ENCODE measurements at places on chromosomes 3 and 15.

DNA sequence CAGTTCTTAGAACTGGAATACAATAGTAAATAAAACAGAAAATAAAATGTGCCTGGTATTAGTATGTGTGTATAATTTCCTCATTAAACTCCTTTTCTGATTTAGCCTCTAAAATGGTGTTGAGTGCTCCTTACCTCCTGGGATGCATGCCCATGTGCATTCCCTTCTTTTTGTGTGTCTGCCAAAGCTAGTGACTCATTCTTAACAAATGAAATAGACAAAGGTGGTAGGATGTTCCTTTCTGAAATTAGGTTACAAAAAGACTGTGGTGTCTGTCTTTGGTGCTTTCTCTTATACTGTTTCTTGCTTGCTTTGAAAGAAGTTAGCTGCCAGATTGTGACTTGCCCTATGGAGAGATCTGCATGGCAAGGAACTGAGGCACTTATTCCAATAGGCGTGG, 623.7 kb downstream of the GRM7 start:
- DNase-seq: no peak

DNA sequence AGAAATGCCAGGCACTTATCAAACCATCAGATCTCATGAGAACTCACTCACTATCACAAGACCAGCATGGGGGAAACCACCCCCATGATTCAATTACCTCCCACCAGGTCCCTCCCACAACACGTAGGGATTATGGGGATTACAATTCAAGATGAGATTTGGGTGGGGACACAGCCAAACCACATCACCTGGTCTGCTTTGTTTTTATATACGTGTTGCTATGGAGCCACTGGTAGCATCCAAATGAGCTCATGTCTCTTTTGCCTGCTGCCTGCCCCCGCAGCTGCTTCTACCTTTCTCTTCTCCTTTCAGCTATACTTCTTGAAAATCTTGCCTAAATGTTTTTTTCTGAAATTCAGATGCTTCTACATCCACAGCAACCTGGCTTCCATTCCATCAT, 26.8 kb upstream of the PCOLCE2 start:
- no peak for DNase-seq

- DNase-seq: peak; percentile 97
Measured at GRCh38 chr15:66251790-66252684, 1.5 kb downstream of the MEGF11 start.

GRCh38 chr3:39533226-39533625, 65.7 kb downstream of the MOBP start:
- no peak for DNase-seq

DNA sequence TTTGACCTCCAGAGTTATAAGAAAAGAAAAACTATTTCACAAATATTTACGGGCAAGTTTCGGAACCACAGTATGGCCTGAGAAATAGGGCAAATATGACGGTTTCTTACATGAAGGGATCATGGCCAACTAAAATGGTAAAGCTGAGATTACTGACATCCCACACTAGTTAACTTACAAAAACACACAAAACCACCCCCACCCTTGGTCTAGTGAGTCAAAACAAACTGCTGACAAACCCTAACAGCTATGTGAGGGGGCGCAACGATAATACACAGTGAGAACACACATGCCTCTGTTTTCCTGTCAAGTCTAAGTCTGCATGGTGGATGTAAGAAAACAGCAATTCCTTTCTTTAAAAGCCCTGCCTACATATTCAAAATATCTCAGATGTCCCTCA, 32.3 kb downstream of the CBLB start:
- DNase-seq: no peak

GRCh38 chr15:90998737-90999136, 4.4 kb upstream of the PRC1 start:
- DNase-seq: no peak

- DNase-seq: no peak
Measured at GRCh38 chr3:29754346-29754745, 473.5 kb downstream of the RBMS3 start.

DNA sequence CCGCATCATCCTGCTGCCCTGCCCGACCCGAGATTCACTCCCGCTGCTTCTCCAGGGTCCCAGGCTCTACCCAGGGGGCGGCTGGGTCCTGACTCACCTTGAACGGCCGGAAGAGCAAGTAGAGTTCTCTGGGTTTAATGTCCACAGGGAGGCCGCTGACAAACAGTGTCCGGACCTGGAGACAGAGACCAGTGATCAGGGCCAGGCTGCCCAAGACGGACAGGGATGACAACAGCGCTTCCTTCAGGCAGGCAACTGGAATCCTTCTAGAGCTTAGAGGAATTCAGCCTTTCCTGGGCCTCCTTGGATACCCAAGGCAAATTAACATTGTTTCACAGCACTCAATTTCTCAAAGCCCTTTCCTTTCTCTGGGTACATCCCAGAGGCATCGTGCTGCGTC, 23.9 kb downstream of the RBPMS2 start:
- DNase-seq: no peak

DNA sequence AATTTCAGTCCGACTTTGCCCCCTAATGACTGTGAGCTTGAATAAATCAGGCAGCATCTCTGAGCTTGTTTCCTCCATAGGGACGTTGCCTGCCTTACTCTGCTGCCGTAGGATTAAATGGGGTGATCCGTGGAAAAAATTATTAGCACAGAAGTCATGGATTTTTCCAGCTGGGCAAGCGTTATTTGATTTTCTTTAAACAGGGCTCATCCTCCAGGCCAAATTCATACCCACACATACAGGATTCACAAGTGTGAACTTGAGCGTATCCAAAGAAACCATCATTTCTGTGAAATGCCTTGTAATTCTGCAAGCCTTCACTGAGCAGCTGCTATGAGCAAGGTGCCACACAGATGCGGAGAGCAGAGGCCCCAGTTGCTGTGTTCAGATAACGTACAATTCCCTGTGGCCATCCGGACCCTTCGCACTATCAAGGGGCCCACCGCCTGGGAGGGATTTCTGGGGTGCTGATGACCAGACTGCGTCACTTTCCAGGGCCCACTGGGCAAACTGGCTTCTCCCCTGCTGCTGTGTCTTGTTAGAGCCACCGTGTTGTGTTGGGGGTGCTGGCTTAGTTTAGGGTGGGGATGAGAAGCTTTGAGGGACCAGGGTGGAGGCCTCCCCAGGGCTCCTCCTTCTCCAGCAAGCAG, 61.4 kb downstream of the MGLL start:
- no peak for DNase-seq

- no peak for DNase-seq
Measured at GRCh38 chr3:157423337-157423736, 13.3 kb upstream of the PTX3 start.

- DNase-seq: no peak
Measured at GRCh38 chr15:60928970-60929369, 300.1 kb downstream of the RORA start.

- DNase-seq: no peak
Measured at GRCh38 chr15:54605043-54605442, 591.7 kb downstream of the RSL24D1 start.

DNA sequence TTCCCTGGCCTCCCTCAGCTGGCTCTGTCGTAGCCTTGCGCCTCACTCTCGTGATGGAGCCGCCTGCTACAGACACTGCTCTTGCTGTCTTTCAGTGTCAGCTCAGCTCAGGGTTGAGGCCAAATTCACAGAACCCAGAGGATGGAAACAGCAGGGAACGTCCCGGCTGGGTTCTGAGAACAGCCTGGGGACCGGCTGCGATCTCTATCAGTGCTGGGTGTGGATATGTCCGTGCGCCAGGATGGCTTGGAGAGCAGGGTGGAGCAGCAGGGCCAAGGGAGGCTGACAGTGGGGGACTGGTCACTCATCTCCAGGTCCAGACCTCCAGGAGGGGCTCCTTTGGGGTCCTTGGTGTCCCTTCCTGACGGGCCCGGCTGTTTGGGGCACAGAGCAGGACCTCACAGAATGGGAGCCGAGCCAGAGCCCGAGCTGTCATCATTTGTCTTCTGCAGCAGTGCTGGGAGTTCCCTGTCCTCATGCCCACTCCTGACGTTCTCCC, 18.4 kb downstream of the KLF15 start:
- DNase-seq: no peak
